ENCODE measurements at places on chromosomes 16 and 17.

- no peak for DNase-seq
Measured at GRCh38 chr17:48841395-48841831, 10.6 kb downstream of the CALCOCO2 start.

DNA sequence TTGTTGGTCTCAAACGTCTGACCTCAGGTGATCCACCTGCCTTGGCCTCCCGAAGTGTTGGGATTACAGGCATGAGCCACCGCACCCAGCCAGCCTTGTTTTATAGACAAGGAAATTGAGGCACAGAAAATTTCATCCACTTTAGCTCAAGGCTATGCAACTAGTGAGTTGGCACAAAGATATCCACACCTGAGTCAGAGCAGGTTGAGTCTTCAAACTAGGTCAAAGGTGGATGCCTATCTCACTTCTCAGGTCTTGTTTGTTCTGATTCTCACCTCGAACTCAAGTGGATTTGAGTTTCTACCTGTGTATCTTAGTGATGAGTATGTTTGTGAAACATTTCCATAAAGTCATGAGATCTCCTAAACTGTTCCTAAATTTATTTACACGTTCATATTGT, 35.6 kb upstream of the GAS7 start:
- DNase-seq, result peak; percentile 48

GRCh38 chr17:17107281-17107680, 65.0 kb downstream of the MPRIP start:
- no peak for DNase-seq

DNA sequence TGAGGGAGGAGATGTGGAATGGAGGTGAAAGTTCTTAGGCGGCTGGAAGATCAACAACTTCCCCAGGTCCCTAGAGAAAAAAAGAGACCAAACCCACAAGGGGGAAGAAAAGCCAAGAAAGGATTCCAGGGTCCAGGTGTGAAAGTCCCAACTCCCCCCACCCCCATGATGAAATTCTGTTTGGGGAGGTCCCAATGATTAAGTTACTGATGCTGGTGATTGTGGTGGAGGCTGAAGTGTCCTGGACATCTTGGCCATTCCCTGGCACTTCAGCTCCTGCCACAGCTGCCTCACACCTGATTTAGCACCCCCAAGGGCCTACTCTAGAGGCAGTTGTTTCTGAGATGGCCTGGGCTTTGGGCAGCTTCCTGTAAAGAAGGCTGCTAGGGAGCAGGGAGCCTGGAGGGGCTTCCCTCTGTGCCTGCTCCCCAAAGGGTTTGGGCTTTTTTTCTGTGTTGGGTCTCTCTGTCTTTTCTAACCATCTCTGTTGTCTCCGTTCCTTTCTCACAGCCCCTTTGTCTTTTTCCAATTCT, 13.1 kb downstream of the HOXB4 start:
- no peak for DNase-seq

DNA sequence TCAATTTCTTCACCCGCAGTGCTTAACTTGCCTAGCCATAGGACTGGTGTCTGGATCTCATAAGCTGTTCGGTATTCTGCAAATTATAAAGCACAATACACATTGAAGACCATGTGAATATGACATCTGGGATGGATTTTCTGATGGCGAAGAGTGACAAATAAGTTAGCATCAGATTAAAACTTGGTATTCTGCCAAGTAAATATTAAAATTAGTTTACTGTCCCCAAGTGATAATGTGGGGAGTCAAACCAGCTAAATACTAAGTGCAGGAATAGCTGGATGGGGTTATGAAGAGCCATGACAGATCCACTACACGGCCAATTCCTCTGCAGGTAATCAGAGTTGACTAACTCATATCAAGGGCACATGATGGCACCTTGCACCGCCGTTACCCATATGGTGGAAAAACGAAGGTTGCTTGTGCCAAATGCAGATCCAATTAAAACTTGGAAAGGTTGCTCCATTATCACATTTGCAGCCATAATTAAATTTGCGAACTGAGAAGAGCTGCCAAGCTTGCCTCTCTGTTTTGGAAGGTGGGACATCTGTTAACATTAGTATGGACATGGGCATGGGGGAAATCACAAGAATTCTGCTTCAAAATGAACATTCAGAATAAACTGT, 114.9 kb upstream of the TOM1L1 start:
- DNase-seq, result no peak

DNA sequence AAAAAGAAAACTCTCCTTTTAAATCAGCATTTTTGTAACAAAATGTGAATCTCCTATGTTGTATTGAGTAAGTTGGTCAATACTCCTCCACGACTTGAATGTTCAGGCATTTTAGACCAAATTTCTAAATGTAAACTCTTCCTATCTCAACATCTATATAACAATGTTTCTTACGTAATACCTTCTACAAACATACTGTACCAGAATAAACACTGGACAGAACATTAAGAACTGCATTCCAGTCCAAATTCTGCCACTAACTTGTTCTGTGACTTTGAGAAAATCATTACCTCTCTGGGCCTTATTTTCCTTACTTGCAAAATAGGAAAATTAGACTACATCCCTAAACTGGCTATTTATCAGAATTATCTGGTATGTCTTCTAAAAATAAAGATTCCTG, 40.1 kb downstream of the AKAP10 start:
- no peak for DNase-seq

DNA sequence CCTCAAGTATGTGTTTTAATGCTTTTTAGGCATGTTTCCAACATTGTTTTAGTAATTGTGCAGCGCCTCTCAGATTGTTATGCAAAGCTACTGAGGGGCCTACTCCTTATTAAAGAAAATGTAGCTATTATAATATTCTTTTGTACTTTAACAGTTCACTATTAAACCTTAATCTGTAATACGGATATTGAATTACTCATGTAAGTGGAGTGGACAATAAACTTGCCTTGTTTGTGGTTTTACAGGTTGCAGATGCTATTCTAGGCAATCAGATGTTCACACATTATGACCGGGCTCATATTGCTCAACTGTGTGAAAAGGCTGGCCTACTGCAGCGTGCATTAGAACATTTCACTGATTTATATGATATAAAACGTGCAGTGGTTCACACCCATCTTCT, 41.0 kb downstream of the PTRH2 start:
- DNase-seq, result no peak

- no peak for DNase-seq
Measured at GRCh38 chr17:32927724-32928585, at the start of gene TMEM98. Gene TMEM98, plus strand, starts transcription at chr17:32928153. Its CDS starts 3,376 bp downstream, at chr17:32931529.

DNA sequence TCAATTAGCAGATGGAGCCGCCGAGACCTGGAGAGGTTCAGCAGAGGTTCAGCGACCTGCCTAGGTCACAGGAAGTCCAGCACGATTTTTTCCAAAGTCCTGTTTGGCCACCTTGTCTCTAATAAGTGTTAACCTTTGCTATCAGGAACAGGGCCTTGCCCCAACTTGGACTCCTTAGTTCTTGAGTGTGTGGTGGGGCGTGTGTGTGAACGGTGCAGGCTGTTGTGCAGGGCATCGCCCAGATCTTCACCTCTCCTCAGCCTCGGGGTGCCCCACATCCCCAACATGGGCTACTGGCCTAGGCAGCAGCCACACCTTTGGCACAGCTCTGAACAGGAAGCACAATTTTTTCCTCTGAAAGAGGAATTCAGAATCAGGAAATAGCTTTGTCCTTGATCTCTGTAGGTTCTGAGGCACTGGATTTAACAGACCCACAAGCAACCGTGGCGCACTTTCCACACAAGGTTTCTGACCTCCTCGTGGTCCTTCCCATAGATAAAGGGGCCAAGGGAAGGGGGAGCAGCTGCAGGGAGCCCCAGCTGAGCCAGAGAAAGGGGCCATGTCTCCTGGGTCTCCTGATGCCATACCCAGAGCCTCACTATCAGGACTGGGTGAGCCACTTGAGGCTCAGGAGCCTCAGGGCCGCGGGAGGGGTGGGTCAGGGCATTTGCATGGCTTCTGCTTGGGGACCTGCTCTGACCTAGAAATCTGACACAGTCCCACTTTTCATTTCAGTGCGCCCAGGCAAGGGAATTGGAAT, 10.4 kb downstream of the MPRIP start:
- no peak for DNase-seq

GRCh38 chr17:17507465-17508011, 11.3 kb upstream of the RASD1 start:
- DNase-seq, result no peak

DNA sequence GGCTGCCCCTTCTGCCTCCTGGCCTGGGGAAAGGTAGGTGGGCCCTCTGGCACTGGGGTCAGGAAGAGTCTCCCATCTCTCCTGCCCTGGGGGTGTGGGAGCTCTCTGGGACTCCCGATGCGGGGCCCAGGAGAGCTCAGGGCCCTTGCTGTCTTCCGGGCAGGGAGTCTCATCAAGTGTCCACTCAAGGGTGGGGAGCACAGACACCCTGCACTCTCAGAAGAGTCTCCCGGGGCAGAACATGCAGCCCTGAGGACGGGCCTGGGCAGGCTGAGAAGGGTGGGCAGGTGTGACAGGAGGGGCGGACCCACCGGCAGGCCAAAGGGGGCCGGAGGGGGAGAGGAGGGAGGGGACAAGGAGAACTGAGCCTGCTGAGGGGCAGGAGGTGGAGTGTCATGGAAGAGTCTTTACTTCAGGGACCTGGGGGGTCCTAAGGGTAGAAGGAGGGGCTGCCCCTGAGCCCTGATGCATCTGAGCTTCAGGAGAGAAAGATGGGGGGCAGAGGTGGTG, 8.4 kb upstream of the PKMYT1 start:
- DNase-seq, result no peak

DNA sequence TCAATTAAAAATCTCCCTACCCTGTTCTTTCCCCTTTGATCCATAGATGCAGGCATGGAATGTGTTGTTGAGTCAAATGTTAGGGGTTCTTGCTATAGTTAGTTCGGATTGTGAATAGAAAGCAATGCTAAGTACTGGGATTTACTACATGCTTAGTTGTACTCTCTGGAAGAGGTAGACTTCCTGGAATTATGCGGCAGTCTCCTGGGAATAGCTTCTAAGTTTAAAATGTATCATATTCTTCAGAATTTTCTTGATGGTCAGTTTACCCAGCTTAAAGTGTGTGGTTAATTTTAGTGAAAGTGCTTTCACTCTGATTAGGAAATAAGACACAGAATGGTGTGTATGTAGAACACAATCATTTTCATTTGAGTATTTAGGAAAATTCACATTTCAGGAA, 3.5 kb downstream of the CLTC start:
- no peak for DNase-seq

GRCh38 chr17:57375040-57375769, 118.9 kb downstream of the MSI2 start:
- no peak for DNase-seq

GRCh38 chr16:77541165-77541564, 106.3 kb upstream of the ADAMTS18 start:
- no peak for DNase-seq

- no peak for DNase-seq
Measured at GRCh38 chr16:4203748-4204147, 38.1 kb downstream of the SRL start.

DNA sequence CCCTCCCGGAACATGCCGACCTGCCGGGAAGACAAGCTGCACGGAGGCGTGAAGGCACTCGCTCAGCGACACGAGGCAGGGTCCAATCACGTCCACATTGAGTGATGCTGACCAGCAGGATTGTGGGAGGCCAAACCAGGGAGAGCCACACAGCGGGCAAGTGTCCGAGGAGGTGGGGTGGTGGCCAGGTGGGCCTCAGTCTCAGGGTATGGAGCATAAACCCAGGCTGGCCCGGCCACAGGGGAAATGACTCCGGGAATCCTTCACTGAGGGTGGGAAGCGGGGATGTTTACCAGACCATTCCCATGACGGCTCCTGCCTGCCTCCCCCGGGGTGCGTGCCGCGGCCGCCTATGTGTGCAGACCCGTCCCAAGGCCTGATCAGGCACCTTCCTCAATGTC, 62.5 kb downstream of the RPH3AL start:
- DNase-seq, result no peak

DNA sequence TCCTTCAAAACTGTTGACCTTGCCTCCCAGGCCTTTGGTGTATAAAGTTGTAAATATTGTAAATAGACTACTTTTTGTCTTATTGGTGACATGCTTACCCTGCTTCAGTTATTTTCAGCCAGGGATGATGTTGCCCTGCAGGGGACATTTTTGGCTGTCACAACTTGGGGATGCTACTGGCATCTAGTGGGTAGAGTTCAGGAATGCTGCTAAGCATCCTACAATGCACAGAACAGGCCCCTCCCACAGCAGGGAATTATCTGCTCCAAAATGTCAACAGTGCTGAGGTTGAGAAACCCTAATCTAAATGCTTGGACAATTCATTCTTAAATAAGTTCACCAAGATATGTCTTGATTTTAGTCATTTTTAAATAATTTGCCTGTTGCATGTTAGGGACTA, 459.8 kb downstream of the PMP22 start:
- DNase-seq, result no peak

- DNase-seq, result no peak
Measured at GRCh38 chr16:86491640-86492023, 18.7 kb upstream of the FOXF1 start.

- no peak for DNase-seq
Measured at GRCh38 chr17:227946-228615, 46.6 kb upstream of the DOC2B start.

DNA sequence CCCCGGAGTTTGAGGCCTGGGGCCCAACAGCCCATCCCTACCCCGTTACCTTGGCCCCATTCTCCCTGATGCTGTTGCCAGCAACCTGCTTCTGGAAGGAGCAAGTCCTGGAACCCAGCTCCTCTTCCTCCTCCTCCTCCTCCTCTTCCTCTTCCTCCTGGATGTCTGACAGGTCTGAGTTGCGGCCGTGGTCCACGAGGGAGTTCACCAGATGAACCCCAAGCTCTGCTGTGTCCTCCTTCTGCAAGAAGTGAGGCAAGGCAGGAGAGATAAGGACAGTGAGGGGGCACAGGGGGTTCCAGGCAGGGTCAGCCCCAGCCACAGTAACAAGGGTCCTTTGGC, 18.7 kb downstream of the TSPOAP1 start:
- no peak for DNase-seq

GRCh38 chr17:78127888-78128550, 536 bp downstream of the TMC6 start:
- no peak for DNase-seq

DNA sequence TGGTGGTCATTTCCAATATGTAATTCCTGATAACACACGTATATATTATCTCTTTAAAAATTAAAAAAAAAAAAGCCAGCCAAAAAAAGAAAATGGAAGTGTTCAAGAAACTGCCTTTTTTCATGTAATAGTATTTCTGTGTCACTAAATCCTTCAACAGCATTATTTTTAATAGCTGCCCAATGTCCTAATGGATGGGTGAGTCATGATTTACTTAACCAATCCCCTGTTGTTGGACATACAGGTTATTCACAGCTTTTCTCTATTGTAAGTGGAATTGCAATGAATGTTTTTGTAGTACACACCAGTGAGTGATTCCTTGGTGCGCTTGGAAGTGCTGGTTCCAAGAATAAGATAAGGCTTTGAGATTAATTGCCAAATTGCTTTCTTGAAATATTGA, 124.9 kb downstream of the WWOX start:
- DNase-seq, result no peak

DNA sequence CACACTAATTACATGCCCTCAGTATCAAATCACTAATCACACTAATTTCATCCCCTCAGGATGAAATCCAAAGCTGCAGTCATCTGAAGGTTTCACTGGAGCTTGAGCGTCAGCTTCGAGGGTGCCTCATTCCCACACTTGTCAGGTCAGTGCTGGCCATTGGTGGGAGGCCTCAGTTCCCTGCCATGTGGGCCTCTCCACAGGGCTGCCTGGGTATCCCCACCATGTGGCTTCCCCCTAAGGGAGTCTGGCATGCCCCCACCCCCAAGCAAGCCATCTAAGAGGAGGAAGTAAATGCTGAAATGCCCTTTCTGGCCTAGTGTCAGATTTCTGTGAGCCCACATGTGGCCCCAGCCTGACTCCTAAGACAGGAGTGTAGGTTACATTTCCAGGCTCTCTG, 78.6 kb upstream of the CDH5 start:
- no peak for DNase-seq

- DNase-seq, result no peak
Measured at GRCh38 chr16:15404792-15405191, 9.2 kb downstream of the MPV17L start.
